Karpas-422 (cell line): ENCODE measurements at places on chromosomes 3 and 15.

GRCh38 chr3:64961301-64961700 is 273.5 kb upstream of the ADAMTS9 start:
- DNase-seq, result no peak
- H3K4me3 ChIP-seq, result no peak overlapping the region
- H3K4me1 ChIP-seq, result no peaks in the 10 kb centered on the region
- H3K36me3 ChIP-seq, result no peaks in the 10 kb centered on the region

DNA sequence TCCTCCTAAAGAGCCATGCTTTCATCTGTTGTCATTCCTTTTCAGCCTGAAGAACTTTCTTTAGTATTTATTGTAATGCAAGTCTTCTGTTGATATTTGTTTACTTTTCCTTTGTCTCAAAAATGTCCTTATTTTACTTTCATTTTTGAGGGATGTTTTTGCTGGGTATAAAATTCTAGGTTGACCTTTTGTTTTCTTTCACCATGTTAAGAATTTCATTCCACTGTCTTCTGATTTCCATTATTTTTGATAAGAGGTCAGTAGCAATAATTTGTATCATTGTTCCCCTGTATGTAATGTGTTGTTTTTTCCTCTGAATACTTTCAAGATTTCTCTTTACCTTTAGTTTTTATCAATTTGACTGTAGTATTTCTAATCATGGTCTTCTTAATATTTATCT is 91.1 kb downstream of the RSRC1 start:
- no peaks in the 10 kb centered on the region for H3K27me3 ChIP-seq
- H3K4me3 ChIP-seq, result no peak overlapping the region
- no peak overlapping the region for H3K27ac ChIP-seq
- no peaks in the 10 kb centered on the region for H3K4me1 ChIP-seq

DNA sequence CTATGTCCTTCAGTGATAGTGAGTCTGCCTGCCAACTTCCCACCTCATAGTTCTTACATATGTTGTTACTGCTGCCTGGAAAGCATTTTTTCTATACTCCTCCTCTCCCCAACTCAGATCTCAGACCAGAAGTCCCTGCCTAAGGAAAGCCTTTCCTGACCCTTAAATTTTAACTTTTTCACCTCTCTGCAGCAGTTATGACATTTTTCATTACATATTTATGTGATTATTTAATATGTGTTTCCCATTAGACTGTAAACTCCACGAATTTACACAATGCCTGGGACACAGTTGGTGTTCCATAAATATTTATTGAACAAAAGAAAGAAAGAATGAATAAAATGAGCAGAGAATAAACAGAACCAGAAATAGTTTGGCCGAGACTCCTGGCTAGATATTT is 125.5 kb downstream of the MITF start:
- H3K36me3 ChIP-seq, result no peaks in the 10 kb centered on the region
- no peaks in the 10 kb centered on the region for H3K27me3 ChIP-seq
- no peak overlapping the region for H3K27ac ChIP-seq

DNA sequence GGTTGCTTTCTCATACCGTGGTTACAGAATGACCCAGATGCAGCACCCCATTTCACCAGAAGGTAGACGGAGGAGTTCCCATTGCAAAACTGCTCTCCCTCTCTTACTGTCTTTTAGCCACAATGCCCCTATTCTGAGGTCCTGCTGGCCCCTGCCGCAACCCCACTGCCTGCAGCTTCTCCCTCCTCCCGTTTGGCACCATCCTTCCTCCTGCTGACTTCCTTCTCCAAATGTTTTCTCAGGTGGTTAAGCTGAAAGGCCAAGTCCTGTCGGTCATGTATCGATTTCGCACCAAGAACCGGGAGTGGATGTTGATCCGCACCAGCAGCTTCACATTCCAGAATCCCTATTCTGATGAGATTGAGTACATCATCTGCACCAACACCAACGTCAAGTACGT is 132.3 kb upstream of the ABHD17C start:
- H3K4me1 ChIP-seq, result no peaks in the 10 kb centered on the region
- H3K27ac ChIP-seq, result no peak overlapping the region
- no peaks in the 10 kb centered on the region for H3K27me3 ChIP-seq
- no peaks in the 10 kb centered on the region for H3K36me3 ChIP-seq

GRCh38 chr3:39051649-39052561 is at the start of the genes SCN11A and WDR48:
TSS of gene SCN11A (minus strand) at chr3:39051944. CDS start at chr3:38950362, 101,582 bp downstream.
TSS of gene WDR48 (plus strand) at chr3:39052016. CDS start at chr3:39052026, 10 bp downstream.
- H3K4me1 ChIP-seq, result peaks cover 31% of the 10 kb centered on the region
- peak within 1 kb of the TSS; percentile 37; the same call in 1 of the 2 replicates for H3K27ac ChIP-seq
- no peaks in the 10 kb centered on the region for H3K27me3 ChIP-seq
- DNase-seq, result peak; percentile 96

- no peak for DNase-seq
- H3K27me3 ChIP-seq, result no peaks in the 10 kb centered on the region
- H3K36me3 ChIP-seq, result peaks cover 23% of the 10 kb centered on the region; the same call in 1 of the 2 replicates
- H3K4me1 ChIP-seq, result peaks cover 16% of the 10 kb centered on the region
Observed at GRCh38 chr15:48145923-48146322, 25.1 kb downstream of the SLC24A5 start.

- DNase-seq, result no peak
- peaks cover 13% of the 10 kb centered on the region for H3K4me1 ChIP-seq
- no peak overlapping the region for H3K4me3 ChIP-seq
Observed at GRCh38 chr3:13277196-13277813, 142.8 kb downstream of the NUP210 start.

- no peaks in the 10 kb centered on the region for H3K4me1 ChIP-seq
- H3K27me3 ChIP-seq, result no peaks in the 10 kb centered on the region
- no peak overlapping the region for H3K4me3 ChIP-seq
- no peaks in the 10 kb centered on the region for H3K36me3 ChIP-seq
- H3K27ac ChIP-seq, result no peak overlapping the region
Observed at GRCh38 chr3:127450331-127450730, 140.2 kb downstream of the TPRA1 start.

DNA sequence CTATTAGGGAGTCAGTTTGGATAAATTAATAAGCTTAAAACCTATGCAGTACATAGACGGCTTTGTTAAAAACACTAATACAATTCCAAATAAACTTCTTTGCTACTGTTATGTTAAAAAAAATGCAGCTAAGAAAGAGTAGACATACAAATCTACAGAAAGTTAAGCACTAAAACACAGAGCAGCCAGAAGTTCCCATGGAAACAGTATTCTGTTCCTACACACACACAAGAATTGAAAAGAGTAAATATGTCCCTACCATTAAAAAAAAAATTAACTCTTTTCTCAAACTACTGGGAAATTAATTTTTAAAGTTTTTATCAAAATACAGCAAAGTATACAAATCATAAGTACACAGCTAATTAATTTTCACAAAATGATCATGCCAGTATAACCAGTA is 71.6 kb downstream of the CLASP2 start:
- no peak for DNase-seq
- no peak overlapping the region for H3K4me3 ChIP-seq
- H3K36me3 ChIP-seq, result peaks cover 11% of the 10 kb centered on the region; the same call in 1 of the 2 replicates
- no peak overlapping the region; the same call in 1 of the 2 replicates for H3K27ac ChIP-seq
- peaks cover 28% of the 10 kb centered on the region for H3K4me1 ChIP-seq

DNA sequence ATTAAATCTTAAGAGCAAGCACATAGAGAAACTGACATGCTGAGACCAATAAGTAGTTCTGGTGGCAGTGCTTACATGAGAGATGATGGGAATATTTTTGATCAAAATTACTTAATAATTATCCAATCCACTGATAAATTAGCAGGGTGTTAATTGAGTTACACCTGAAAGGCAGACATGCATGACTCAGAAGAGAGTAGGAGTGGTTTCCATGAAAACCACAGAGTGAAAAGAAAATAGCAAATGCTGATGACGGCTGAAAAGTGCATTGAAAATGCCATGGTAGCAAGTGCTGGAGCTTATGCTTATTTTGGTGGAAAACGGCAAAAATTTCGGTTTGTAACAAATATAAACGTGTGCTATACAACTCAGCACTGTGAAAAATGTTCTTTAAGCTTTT is 267.8 kb upstream of the LRRN1 start:
- H3K4me3 ChIP-seq, result no peak overlapping the region
- no peaks in the 10 kb centered on the region; the same call in 1 of the 2 replicates for H3K27me3 ChIP-seq
- no peaks in the 10 kb centered on the region for H3K36me3 ChIP-seq
- no peak overlapping the region for H3K27ac ChIP-seq
- no peak for DNase-seq
- H3K4me1 ChIP-seq, result no peaks in the 10 kb centered on the region

GRCh38 chr15:67103869-67104268 is 38.5 kb downstream of the SMAD3 start:
- peaks cover 25% of the 10 kb centered on the region for H3K4me1 ChIP-seq
- no peak overlapping the region for H3K27ac ChIP-seq
- no peak for DNase-seq
- H3K4me3 ChIP-seq, result no peak overlapping the region

DNA sequence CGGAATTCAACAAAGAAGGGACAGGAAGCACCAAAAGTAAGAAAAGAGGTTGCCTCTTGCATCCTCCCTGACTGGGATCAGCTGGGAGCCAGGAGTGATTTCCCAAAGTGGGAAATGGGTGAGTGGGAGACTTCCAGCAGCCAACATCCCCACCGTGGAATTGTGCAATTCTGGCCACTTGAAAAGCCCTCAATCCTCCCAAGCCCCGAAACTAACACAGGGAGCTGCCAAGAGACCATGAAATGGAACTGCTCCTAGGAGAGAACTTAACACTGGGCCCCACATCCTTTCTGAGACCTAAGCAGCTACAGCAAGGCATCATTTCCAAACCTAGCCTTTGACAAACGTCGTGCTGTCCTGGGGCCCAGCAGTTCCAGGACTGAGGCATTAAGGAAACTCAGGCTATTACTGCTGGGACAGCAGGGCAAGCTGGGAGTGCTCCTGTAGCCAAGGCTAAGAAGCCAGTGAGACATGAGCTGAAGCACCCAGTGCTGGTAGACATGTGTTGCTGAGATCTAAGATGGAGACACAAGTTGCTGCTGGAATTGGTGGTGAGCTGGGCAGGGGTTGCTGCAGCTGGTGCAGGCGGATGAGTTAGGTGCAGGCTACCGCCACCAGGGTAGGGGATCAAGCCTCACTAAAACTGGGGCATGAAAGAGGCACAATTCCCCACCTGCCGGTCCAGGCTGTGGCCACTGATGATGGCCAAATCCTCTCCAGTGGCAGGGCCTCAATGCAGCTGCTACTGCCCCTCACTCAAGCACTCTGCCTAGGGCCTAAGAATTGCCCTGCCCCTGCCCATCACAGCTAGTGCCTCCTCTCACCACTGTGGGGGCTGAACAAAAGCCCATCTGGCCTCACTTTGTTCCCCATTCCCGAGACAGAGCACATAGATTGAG is 43.9 kb downstream of the ALDH1A2 start:
- H3K4me3 ChIP-seq, result no peak overlapping the region
- H3K27ac ChIP-seq, result no peak overlapping the region
- H3K4me1 ChIP-seq, result no peaks in the 10 kb centered on the region

GRCh38 chr15:75695634-75696310 is 16.9 kb downstream of the CSPG4 start:
- H3K27me3 ChIP-seq, result no peaks in the 10 kb centered on the region
- DNase-seq, result peak; percentile 45
- H3K27ac ChIP-seq, result no peak overlapping the region
- H3K4me1 ChIP-seq, result peaks cover 8% of the 10 kb centered on the region
- H3K4me3 ChIP-seq, result no peak overlapping the region
- H3K36me3 ChIP-seq, result no peaks in the 10 kb centered on the region

GRCh38 chr15:55740359-55740878 is 2.5 kb downstream of the PRTG start:
- H3K27ac ChIP-seq, result no peak overlapping the region
- no peak overlapping the region for H3K4me3 ChIP-seq
- H3K27me3 ChIP-seq, result no peaks in the 10 kb centered on the region
- DNase-seq, result no peak

- no peak overlapping the region for H3K27ac ChIP-seq
- H3K27me3 ChIP-seq, result no peaks in the 10 kb centered on the region
- no peak overlapping the region for H3K4me3 ChIP-seq
- no peak for DNase-seq
Observed at GRCh38 chr3:149615731-149616221, 42.0 kb downstream of the WWTR1 start.

GRCh38 chr3:113829576-113830354 is 8.8 kb upstream of the GRAMD1C start:
- peaks cover 13% of the 10 kb centered on the region for H3K4me1 ChIP-seq
- no peaks in the 10 kb centered on the region for H3K27me3 ChIP-seq
- H3K27ac ChIP-seq, result no peak overlapping the region
- no peak overlapping the region for H3K4me3 ChIP-seq
- H3K36me3 ChIP-seq, result no peaks in the 10 kb centered on the region

GRCh38 chr3:135987661-135988060 is 22.1 kb downstream of the PPP2R3A start:
- no peak overlapping the region for H3K4me3 ChIP-seq
- no peak overlapping the region for H3K27ac ChIP-seq
- H3K36me3 ChIP-seq, result no peaks in the 10 kb centered on the region
- no peaks in the 10 kb centered on the region for H3K4me1 ChIP-seq
- no peaks in the 10 kb centered on the region for H3K27me3 ChIP-seq

DNA sequence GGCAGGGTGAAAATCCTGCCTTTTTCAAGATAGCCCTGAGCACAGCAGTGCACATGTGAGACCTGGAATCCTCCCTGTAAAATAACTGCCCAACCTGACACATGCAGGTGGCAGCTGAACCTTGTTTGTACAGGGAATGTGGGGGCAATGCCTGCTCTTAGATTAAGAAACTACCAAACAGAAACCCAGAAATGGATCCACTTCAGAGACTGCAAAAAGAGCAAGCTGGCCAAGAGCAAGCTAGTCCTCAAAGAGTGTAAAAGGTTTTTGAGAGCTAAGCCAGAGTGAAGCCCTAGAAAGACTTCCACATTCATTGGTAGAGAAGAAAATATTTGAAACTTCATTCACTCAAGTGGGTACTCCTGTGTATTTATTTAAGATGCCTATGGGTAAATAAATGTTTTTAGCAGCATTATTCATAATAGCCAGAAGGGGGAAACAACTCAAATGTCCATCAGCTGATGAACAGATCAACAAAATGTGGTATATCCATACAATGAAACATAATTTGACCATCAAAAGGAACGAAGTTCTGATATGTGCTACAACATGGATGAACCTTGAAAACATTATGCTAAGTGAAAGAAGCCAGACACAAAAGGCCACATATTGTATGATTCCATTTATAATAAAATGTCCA is 96.0 kb upstream of the TSC22D2 start:
- H3K4me3 ChIP-seq, result no peak overlapping the region
- DNase-seq, result no peak
- H3K4me1 ChIP-seq, result no peaks in the 10 kb centered on the region
- H3K27me3 ChIP-seq, result no peaks in the 10 kb centered on the region
- H3K27ac ChIP-seq, result no peak overlapping the region
- no peaks in the 10 kb centered on the region for H3K36me3 ChIP-seq

- peaks cover 5% of the 10 kb centered on the region for H3K4me1 ChIP-seq
- no peak for DNase-seq
- no peak overlapping the region for H3K4me3 ChIP-seq
- H3K27me3 ChIP-seq, result no peaks in the 10 kb centered on the region
- no peaks in the 10 kb centered on the region for H3K36me3 ChIP-seq
Observed at GRCh38 chr3:184030536-184030935, 1.0 kb upstream of the HTR3D start.

DNA sequence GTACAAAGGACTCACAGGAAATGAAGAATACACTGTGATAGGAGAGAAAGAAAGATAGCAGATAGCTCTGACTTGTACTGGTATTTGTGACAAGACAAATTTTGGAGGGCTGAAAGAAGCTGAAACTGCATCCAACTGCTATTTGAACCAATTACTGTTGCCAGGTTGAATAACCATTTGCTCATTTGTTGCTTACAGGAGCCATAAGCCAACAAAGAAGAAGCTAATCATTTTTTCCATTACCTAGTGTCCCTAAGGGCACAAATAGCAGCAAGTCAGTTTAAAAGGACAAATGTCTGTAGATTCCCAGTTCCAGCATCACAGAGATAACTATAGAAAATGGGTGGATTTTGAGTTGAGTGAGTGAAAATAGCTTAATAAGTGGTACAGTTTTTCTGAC is 376.9 kb upstream of the ARPP21 start:
- DNase-seq, result no peak
- no peak overlapping the region for H3K4me3 ChIP-seq
- H3K27me3 ChIP-seq, result no peaks in the 10 kb centered on the region
- H3K27ac ChIP-seq, result no peak overlapping the region
- no peaks in the 10 kb centered on the region for H3K4me1 ChIP-seq
